ENCODE measurements at places on chromosomes 7 and 10. TPM values are rescaled to one million over a fixed set of nuclear protein-coding genes. Genes with fewer than 3 reads are reported as not detected.

The PTN gene
- total RNA-seq = 28.6 TPM

DNA sequence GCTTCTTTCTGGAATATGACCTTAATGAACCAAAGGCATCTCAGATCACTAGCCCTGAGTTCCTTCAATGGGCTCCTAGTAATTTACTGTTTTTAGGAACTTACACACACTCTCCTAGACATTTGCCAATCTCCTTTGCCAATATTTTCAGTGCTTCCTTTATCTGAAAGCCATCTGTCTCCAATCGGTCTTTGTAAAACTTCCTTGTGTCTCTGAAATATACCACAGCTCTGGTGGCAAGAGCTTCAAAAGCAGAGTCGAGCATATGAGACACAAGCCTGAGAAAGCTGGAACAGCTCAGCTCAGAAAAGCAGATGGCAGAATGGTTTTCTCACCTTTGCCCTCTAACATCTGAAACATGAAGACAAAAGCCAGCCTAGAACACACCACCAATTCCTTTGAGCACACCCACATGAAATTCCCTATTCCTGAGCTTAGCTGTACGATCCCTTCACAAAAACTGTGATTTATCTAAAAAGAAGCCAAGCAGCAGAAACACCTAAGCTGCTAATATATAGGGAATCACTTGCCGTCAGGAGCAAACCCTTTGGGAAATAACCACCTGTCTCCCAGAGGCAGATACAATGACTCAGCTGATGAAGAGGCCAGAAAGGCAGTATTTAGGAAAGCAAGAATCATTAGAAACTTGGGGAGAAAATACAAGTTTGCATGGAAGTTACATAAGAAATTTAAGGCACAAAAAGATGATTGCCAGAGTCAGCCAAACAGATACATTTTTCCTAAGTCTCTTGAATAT, 70.2 kb upstream of the ANK3 start:
- H3K4me1 ChIP-seq = no peaks in the 10 kb centered on the region
- H3K36me3 ChIP-seq = no peaks in the 10 kb centered on the region
- H3K4me3 ChIP-seq = no peak overlapping the region
- DNase-seq = no peak

- no peaks in the 10 kb centered on the region for H3K27me3 ChIP-seq
- no peak for DNase-seq
- no peaks in the 10 kb centered on the region for H3K4me1 ChIP-seq
- no peak overlapping the region for H3K27ac ChIP-seq
- H3K36me3 ChIP-seq = peaks cover 29% of the 10 kb centered on the region
These were observed 57.3 kb downstream of the CSGALNACT2 start for GRCh38 chr10:43195557-43195956.

GRCh38 chr10:6607182-6607581, 27.1 kb upstream of the PRKCQ start:
- DNase-seq = no peak
- no peaks in the 10 kb centered on the region for H3K27me3 ChIP-seq
- H3K27ac ChIP-seq = no peak overlapping the region
- H3K36me3 ChIP-seq = no peaks in the 10 kb centered on the region

The UBN2 gene
- 36.7 TPM for total RNA-seq

DNA sequence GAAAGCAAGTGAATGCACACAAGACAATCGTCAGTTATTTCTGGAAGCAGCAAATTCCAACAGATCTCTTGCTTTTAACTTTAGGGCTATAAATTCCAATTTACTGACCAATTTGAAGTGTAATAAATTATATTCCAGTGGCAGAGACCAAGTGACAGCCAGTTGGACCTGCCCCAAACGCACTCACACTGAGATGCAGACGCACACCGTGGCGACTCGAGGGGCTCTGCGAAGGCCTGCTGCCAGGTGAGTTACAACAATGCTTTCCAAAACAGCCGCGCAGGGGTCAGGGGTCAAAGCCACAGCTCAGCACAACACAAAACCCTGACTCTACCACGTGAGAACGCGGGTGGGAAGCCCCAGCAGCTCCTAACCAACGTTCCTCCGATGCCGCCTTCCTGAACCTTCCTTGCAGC, 97.4 kb downstream of the ZRANB1 start:
- no peak for DNase-seq
- no peaks in the 10 kb centered on the region for H3K27me3 ChIP-seq
- no peak overlapping the region for H3K27ac ChIP-seq
- no peak overlapping the region for H3K4me3 ChIP-seq
- H3K4me1 ChIP-seq = peaks cover 28% of the 10 kb centered on the region

The IL6 gene
- total RNA-seq = 0.41 TPM

The EBLN1 gene
- not detected for total RNA-seq

The CCDC172 gene
- 3.6 TPM for total RNA-seq

DNA sequence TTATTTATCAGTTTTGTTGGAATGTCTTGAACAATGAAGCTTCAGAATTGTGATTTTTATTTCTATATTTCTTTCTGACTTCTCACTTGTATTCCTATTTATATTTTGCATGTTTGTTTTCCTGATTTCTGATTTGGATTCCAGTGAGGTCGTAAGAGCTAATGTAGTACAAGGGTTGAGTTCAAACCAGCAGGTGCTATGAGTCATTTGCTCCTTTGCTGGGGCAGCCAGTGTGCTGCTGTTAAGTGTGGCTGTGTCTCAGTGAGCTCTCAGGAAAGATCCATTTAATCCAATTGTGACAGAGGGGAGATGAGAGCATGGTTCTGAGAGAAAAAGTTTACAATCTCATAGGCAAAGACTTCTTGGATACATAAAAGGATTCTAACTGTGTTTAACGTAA, 48.6 kb downstream of the MCU start:
- H3K4me1 ChIP-seq = peaks cover 2% of the 10 kb centered on the region
- H3K27ac ChIP-seq = no peak overlapping the region
- no peak for DNase-seq
- no peaks in the 10 kb centered on the region for H3K36me3 ChIP-seq
- H3K4me3 ChIP-seq = no peak overlapping the region
- H3K27me3 ChIP-seq = no peaks in the 10 kb centered on the region

DNA sequence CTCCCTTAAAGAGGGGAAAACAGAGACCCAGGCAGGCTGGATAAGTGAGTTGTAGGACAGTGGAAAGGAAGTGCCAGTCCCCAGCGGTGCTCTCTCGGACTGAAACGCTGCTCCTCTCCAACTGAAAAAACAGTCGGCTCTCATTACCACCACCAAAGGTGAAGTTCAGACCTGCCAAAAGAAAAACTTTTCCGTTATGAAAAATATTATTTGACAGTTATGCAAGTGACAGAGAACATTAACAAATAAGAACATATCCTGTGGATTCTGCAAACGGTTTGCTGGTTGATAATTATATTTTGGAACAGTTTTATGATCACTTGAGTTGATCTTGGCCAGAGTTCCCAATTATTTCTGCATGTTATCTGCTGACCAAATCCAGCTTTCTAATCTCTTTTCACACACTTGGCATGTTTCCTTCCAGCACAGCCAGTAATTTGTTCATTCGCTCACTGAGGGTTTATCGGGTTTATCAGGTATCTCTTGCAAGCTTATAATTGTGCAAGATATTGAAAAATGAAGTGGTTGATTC, 82.6 kb downstream of the PTPRE start:
- no peaks in the 10 kb centered on the region for H3K27me3 ChIP-seq
- DNase-seq = no peak
- H3K27ac ChIP-seq = no peak overlapping the region
- no peaks in the 10 kb centered on the region for H3K36me3 ChIP-seq
- no peak overlapping the region for H3K4me3 ChIP-seq

The DYNC1I1 gene
- 0.58 TPM for total RNA-seq

The CFAP70 gene
- 0.30 TPM for total RNA-seq

The SPDYE9 gene
- total RNA-seq = not detected

The FLNC gene
- 12.0 TPM for total RNA-seq

- no peak overlapping the region for H3K27ac ChIP-seq
- H3K36me3 ChIP-seq = no peaks in the 10 kb centered on the region
- H3K4me1 ChIP-seq = no peaks in the 10 kb centered on the region
- H3K4me3 ChIP-seq = no peak overlapping the region
These were observed 179.3 kb downstream of the SRPK2 start for GRCh38 chr7:105209433-105209832.

The SEMA3E gene
- 1.9 TPM for total RNA-seq

GRCh38 chr7:152733286-152733934, 26.1 kb upstream of the ACTR3B start:
- peak overlapping the region; percentile 75 for H3K27ac ChIP-seq
- DNase-seq = no peak
- H3K36me3 ChIP-seq = no peaks in the 10 kb centered on the region
- no peak overlapping the region for H3K4me3 ChIP-seq
- H3K27me3 ChIP-seq = no peaks in the 10 kb centered on the region
- peaks cover 3% of the 10 kb centered on the region for H3K4me1 ChIP-seq
